CD4-positive, alpha-beta T cell treated with Interleukin-21 for 1 hour (primary cell): ENCODE measurements at places on chromosomes 7 and 10.

DNA sequence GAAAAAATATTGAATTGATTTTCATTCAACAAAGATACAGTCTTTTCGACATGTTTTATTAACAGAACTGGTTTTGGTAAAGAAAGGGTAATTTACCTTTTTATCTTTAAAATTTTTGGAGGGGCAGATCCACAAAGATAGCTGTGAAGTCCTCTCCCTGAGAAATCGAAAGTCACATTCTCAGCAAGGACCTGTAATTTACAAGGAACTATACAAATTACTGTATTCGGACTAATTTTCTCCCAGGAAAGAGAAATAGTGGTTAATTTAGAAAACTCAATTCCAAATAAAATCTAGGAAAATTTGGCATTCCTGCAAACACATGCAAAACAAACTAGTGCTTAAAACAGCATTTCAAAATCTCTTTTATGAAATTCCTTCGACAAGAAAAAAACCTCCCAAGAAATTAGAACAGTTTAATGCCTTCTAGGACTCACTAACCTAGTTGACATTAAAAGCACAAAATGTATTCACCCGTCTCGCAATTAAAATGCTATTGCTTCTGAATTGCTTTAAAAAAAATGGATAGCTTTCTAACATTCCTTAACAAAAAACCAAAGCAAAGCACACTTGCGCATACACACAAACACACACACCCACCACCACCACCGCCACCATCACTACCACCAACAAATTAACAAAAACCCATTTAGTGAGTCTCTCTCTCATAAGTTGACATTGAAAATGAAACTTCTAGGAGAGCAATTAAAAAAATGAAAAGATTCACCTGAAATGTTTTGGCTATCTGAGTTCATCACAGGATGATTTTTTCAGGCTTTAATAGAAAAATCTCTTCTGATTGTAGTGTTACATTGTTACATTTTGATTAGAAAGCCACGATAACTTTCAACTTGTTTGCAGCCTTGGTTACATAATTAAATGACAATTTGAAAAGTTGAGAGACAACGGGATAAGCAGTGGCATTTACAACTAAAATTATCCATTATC, 4.0 kb upstream of the NKX2-3 start:
- DNase-seq, result no peak

DNA sequence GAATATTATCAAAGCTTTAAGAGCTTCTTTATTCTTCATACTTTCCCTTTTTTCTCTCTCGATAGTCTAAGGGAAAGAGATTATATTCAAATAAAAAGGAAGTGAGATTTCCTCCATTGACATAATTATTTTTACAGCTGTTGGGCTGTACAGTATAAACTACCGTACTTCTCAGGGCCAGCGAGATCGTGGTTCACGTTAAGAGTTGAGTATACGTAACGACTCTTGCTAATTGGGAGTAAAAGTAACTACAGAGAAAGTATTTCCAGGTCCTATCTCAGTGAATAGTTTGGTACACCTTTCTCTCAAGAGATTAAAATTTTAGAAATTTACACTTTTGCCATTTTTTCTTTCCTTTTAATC, 57.8 kb downstream of the INPP5F start:
- no peak for DNase-seq

GRCh38 chr7:24619978-24620377, 46.7 kb downstream of the PALS2 start:
- DNase-seq, result no peak

- no peak for DNase-seq
Observed at GRCh38 chr10:132120200-132120599, 54.5 kb downstream of the JAKMIP3 start.

DNA sequence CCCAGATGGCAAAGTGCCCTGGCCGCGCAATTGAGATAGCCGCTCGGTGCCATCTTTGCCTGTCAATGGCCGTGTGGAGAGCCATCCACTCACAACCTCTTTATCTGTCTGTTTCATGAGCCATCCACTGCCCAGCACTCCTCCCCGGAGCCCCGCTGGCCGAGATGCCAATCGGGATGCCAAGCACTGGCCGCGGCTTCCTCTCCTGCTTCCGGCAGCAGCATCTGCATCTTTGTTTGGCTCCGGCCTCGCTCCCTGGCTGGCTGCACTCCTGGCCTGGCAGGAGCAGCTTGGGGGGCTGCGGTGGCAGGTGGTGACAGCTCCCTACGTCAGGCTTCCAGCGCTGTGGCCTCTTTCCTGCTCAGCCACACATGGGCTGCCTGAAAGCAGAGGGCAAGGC, 231.7 kb downstream of the USP6NL start:
- no peak for DNase-seq

- no peak for DNase-seq
Observed at GRCh38 chr7:37758501-37759045, 75.0 kb downstream of the GPR141 start.

GRCh38 chr10:100984672-100985177, 2.6 kb downstream of the MRPL43 start:
- DNase-seq, result no peak

- DNase-seq, result no peak
Observed at GRCh38 chr7:81604075-81604807, 165.6 kb downstream of the HGF start.

GRCh38 chr10:114301177-114301576, 62.1 kb downstream of the VWA2 start:
- no peak for DNase-seq

- DNase-seq, result no peak
Observed at GRCh38 chr7:376306-377079, 86.5 kb downstream of the FOXL3 start.

DNA sequence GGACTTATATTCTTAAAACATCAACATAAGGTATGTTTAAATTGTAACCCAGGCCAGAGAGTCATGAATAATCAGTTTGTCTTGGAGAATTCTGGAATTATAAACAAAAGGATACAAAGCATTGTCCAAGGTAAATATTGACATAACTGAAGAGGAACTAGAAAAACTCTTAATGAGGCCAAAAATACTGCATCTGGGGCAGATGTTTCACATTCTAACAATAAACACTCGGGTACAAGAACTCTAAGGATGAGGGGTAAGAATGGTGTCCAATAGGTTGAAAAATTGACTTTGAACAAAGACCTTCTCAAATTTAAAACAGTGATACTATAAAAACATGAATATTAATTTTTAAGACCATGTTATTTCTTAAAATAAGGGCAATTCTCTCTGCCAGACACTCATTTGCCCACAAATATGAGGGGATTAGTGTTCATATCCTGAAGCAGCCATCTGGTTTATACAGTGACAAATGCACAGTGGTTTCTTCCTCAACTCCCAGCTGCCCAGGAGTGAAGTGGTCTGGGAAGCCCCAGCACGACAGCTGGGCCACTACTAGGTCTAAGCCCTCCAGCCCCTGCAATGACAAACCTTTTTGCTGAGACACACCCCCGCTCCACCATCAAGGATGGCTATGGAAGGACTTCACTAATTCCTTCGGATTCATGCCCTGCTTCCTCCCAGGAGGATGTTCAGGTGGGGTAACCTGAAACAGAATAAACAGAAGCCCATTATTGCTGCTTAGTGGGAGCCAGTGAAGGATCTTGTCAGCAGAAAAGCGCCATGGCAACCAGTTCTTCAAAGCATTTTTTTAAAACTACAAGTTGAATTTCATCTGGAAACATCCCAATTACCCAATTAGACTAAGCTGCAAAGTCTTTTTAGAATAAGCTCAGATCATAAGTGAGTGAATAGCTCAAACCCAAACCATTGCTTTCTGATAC, 107.5 kb upstream of the ARID5B start:
- no peak for DNase-seq

DNA sequence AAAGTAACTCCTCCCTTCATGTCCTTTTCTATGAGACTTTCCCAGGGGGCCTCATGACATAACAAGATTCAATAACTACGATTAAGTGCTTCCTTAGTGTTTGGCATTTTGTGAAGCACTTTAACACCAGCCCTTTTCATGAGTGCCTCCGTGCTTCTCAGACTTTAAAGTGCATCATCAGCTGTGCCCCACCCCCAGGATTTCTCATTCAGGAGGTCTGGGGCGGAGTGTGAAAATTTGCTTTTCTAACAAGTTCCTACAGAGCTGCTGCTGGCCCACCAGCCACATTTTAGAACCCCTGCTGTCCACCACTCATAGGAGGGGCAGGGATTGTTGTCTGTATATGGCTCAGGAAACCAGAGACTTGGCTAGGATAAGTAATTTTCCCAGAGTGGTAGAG, 445.3 kb downstream of the LRMDA start:
- no peak for DNase-seq

GRCh38 chr7:112385516-112385915, 64.7 kb upstream of the IFRD1 start:
- DNase-seq, result no peak

DNA sequence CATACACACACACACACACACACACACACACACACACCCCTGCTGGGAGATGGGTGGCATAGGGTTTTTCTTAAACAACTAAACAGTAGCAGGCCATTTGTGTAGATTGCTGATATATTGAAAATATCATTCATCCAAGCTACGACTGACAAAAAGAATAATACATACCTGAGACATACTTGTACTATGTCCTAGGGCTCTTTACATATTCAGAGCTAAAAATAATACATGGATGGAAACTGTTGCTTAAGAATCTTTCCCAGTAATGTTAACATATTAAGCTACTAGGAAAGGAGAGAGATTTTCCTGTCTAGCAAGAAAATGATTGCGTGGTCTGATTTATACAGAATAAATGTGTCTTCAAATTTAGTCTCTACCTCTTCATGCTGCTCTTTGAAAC, 40.2 kb upstream of the TUBB8 start:
- DNase-seq, result no peak

GRCh38 chr10:23037561-23037960, 57.8 kb upstream of the MSRB2 start:
- DNase-seq, result no peak
